Activated naive CD4-positive, alpha-beta T cell treated with anti-CD3 and anti-CD28 coated beads, Interleukin-2, amount 50 U/mL, for 72 hours (primary cell): ENCODE measurements at places on chromosomes 7 and 10. TPM values are rescaled to one million over a fixed set of nuclear protein-coding genes. Genes with fewer than 3 reads are reported as not detected.

DNA sequence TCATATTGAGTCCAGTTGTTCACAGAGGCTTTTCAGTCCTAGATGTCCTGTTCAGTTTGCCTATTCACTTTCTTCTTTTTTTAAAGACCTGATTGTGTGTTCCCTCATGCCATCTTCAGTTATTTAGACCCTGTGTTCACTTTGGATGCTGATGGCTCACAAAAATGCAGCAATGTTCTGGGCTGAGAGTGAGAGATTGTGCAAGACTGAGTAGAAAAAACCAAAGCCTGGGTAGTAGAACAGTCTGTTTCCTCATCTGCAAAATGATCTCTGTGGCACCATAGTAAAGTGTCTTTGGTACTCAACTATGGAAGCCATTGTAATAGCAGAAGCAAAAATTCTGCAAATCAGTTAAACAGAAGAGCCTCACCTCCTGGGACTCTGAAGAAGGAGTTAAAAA is 43.2 kb downstream of the AKR1B1 start:
- DNase-seq: no peak

- no peak for DNase-seq
These were observed 2.4 kb upstream of the KLF14 start for GRCh38 chr7:130736298-130736900.

DNA sequence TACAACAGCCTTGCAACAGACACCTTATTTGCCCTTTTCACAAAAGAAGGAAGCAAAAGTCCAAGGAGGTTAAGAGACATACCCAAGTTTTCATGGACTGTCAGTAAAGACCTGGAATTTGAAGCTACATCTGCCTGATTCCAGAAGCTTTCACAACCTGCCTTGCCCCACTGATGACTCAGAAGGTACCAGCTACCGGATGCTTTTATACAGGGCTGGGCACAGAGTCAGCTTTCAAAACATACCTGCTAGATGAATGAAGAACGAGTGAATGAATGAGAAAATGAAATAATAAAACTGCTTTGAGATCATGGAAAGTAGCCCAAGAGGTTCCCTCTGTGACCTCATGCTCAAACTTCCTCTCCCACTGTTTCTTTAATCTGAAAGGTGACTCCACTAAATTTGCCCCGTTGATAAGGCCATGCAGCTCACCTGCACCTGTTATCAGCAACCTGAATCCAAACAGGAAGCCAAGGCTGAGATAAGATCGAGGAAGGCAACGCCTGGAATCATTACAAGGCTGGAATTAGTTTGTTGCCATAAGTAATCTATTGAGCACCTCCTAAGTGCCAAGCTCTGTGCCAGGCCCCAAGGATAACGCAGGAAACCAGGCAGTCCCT is 151.5 kb downstream of the WDR11 start:
- no peak for DNase-seq

GRCh38 chr10:124697443-124697836 is 46.7 kb downstream of the FAM53B start:
- no peak for DNase-seq

DNA sequence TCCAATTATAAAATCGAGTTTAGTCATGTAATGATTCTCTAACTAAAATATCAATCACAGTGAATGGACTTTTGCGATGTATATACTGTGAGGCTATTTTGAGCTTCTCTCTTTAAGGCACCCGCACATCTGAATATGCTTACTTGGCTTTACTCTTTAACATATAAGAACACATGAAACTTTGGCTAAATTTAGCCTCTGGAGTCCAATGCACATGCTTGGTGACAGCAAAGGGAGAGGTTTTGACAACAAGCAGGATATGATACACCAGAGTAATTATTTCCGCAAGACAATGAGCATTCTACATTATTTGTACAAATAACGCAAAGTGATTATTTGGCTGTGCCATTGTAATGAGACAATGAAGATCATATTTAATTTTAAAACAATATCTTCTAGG is 72.4 kb downstream of the ARID5B start:
- no peak for DNase-seq

DNA sequence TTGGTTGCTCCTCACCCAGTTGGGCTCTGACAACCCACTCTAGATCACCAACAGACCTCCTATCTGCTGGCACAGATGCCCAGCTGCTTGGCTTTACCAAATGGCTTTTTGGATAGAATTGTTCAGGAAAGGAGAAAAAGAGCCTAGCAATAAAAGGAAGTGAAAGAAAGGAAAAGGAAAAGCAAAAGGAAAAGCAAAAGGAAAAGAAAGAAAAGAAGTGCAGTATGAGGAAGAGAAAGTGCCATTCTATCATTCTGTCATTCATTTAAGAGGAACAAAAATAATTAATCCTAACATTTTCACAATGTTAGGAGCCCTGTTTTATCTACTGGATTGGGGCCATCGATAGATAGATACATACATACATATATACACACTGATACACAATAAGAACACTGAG is 353.6 kb downstream of the THSD7A start:
- DNase-seq: no peak

DNA sequence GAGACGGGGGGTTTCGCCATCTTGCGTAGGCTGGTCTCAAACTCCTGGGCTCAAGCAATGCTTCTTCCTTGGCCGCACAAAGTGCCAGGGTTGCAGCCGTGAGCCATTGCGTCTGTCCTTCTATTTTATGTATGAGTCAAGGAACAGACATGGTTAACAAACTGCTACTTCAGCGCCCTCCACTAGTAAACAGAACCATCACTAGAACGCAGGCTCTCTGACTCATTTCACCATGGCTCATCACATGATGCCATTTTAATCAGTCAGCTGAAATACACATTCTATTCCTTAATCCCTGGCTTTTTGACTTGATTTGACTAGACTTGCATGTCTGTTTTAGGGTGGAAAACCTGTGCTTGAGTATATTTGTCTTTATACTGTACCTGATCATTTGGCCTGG is 41.3 kb downstream of the CELF2 start:
- DNase-seq: no peak

DNA sequence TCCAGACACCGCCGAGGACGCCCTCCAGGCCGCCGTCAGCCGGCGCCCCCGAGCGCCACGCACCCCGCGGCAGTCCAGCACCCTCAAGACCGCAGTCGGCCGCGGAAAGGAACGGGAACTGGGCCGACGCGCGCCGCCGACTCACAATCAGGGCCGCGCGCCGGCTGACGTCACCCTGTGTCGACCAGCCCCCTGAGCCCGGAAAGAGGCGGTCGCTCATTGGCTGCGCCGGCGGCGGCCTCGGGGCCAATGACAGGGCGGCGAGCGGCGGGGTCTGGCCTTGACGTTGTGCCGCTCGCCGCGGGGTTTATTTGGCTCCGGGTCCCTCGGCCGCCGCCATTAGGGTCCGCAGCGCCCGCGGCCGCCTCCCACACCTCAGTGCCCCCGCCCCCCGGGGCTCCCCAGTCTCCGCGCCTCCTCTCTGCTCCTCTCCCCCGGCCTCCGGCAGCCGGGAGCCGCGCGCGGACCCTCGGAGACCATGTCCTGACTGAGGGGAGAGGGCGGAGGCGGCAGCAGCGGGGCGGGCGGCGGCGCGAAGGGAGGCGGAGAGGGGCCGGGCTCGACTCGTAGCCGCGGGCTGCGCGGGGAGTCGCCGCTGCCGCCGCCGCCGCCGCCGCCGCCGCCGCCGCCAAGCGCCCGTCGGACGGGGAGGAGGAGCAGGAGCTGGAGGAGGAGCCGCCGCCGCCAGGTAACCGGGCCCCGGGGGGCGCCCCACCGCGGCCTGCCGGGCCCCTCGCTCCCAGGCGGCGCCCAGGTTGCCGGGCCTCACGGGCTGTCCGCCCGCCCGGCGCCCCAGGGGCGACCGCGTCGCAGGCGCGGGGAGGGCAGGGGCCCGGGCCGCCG is 25.1 kb upstream of the ZRANB1 start:
- peak; percentile 97 for DNase-seq

DNA sequence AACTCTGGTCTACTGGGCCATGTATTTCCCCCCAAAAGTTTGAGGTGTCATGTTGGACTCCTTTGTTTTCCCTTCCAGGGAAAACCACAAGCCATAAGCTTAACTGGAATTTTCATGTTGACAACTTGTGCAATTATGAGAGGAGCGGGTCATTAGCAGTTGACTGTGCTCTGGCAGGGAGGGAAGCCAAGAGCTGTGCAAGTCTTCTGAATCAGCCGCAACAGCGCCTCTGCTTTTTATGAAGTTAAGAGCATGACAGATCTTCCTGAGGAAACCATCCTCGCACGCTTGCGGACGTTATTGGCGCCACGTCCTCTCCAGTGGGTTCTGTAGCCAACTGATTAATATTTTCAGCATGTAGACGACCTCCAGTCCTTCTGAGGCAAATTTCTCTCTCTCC is 148.7 kb upstream of the MKI67 start:
- no peak for DNase-seq

- DNase-seq: no peak
These were observed 89.8 kb upstream of the PRPS1L1 start for GRCh38 chr7:18117482-18117881.

- DNase-seq: peak; percentile 62
These were observed 65.0 kb downstream of the STK17A start for GRCh38 chr7:43647673-43648472.

GRCh38 chr10:5543623-5544022 is 18.9 kb downstream of the CALML3 start:
- no peak for DNase-seq

- DNase-seq: peak; percentile 65
These were observed 117.4 kb downstream of the INPP5A start for GRCh38 chr10:132654708-132655661.

- no peak for DNase-seq
These were observed 9.4 kb upstream of the GTPBP10 start for GRCh38 chr7:90337106-90337505.

GRCh38 chr10:96830511-96831199 is 1.4 kb upstream of the LCOR start:
- peak; percentile 67 for DNase-seq

GRCh38 chr10:132632851-132633684 is 95.5 kb downstream of the INPP5A start:
- DNase-seq: no peak

DNA sequence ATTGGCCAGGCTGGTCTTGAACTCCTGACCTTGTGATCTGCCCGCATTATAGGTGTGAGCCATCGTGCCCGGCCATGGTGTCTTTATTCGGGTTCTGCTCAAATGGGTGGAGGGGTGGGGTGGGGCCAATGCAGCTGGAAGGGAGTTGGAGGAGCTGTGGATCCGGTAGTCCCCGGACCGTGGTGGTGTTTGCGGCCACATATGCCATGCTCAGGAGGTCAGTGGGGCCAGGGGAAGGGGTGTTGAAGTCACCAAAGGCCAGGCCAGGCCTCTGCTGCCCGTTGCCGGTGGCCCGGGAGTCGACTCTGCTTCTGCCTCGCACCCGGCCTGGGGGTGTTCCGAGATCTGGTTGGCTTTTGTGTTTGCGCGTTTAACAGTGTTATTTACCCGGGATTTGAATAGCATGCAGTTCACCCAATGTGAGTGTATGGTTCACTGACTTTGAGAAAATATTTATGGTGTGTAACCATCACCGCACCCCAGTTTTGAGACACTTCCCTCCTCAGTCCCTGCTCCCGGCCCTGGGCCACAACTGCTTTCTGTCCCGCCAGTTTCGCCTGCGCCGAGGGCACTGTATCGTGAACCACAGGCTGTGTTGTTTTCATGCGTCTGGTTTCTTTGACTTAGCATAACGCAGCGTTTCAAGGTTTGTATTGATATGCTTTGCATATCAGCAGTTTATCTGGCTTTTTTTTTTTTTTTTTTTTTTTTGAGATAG is 10.7 kb downstream of the INPP5A start:
- DNase-seq: no peak

DNA sequence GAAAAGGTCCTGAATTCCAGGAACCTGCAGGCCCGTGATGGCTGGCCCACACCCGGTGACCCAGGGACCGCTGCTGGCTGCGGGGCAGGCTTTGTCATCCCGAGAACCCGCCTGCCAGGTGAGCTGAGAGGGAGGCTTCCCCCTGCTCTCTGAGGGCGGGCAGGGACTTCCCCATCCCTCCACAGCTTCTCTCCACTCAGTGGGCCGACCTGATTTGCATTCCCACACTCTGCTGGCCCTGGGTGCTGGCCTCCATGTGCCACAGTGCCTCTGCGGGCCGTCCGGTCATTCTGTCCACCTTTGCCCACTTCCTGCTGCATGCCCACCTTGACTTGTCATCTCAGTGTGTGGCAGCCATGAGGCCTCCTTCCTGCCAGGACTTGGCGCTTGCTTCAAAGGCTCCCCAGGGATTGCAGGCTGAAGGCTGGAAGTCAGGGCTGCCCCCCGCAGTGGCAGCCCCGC is 35.3 kb downstream of the PALD1 start:
- peak; percentile 63 for DNase-seq

The EBF3 gene
- not detected for total RNA-seq

The TUBB8 gene
- total RNA-seq: not detected

The LRRD1 gene
- total RNA-seq: not detected

The ACTL6B gene
- not detected for total RNA-seq

The AGR2 gene
- total RNA-seq: not detected

The LBX1 gene
- total RNA-seq: not detected

The BAIAP2L1 gene
- 4.2 TPM for total RNA-seq

The ZNF37A gene
- total RNA-seq: 23.5 TPM

The NACAD gene
- total RNA-seq: 0.19 TPM

The NEBL gene
- 0.02 TPM for total RNA-seq

The CTAGE4 gene
- 0.93 TPM for total RNA-seq

The CPEB3 gene
- 4.0 TPM for total RNA-seq

The CUBN gene
- total RNA-seq: 1.1 TPM

The SMO gene
- 0.84 TPM for total RNA-seq

The LRMDA gene
- not detected for total RNA-seq

The GCK gene
- total RNA-seq: 1.2 TPM
